ENCODE measurements at places on chromosomes 7 and 10.
A peak's percentile ranks its signal among the peaks of the same experiment; 100 is the strongest.

- no peak for DNase-seq
Measured at GRCh38 chr7:114644455-114644854, 229.8 kb downstream of the FOXP2 start.

GRCh38 chr10:106252541-106252940 is 912.0 kb downstream of the SORCS1 start:
- no peak for DNase-seq

- DNase-seq = no peak
Measured at GRCh38 chr7:117205873-117206272, 117.0 kb downstream of the WNT2 start.

- no peak for DNase-seq
Measured at GRCh38 chr10:82377608-82378007, 502.6 kb downstream of the NRG3 start.

GRCh38 chr10:34526758-34527730 is 288.1 kb downstream of the PARD3 start:
- no peak for DNase-seq

DNA sequence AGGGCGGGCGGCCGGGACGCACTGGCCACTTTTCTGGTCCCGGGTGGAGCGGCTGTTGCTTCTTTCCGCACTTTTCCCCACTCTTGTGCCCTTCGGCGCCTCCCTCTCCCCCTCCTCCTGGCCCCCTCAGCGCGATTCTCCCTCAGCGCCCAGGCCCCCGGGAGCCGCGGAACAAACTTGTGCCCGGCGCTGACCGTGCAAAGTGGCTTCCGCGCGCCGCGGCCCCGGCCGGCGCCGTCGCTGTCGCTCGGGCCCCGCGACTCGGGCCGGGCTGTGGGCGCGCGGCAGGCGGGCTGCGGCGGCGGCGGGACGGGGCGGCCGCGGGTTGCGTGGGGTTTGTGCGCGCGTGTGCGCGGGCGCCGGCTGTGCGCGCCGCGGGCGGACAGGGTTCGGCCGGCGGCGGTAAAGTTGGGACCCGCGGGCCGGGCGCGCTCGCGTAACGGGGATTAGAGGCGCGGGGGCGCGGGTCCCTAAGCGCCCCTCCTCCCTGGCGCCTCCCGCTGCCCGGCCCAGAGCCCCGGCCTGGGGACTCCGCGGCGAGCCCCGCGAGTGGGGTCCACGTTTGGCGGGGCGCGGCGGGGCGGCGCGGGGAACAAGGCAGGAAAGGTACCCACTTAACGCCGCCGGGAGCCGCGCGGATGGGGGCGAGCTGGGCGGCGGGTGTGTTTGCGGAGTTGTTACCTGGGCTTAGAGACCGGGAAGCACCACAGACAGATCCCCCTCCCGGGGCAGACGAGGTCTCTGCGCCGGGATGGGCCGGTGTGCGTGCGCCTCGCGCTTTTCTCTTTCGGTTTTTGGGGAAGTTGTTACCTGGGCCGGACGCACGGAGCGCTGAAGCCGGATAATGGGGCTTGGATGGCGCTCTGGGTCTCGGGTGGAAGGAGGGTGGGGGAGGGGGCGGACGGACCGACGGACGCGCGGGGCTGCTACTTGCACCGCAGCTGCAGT is 860 bp downstream of the ZEB1 start:
- no peak for DNase-seq

- no peak for DNase-seq
Measured at GRCh38 chr10:97547962-97548361, 24.6 kb upstream of the ANKRD2 start.

DNA sequence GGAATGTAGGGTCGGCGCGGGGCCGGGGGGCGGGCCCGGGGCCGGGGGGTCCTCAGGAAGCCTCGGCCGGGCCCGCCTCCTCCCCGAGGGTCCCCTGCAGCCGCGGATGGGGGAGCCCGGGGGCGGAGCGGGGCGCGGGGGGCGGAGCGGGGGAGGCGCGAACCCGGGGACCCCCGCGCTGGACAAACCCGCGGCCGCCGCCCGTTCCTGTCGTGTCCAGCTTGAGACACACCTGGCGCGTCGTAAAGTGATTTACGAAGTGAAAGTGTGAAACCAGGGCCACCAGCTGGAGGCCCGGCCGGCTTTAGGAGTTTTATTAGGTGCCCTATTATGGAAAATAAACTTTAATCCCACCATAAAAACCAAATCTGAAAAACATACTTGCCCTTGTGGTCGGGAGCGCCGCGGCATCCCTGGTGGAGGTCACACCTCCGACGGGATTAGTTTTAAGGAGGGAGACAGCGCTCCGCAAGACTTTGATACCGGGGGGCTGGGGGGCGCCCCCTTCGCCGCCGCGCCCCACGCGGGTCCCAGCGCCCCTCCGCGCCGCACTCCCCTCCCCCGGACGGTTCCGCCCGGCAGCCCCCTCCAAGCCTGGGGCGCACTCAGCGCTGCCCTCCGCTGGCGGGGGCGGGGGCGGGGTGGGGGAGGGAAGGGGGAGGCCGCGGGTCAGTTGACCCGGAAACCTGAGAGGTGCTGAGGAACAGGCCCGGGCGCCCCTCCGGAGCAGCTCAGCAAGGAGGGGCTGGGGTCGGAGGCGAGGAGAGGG is 10.3 kb downstream of the MNX1 start:
- no peak for DNase-seq

DNA sequence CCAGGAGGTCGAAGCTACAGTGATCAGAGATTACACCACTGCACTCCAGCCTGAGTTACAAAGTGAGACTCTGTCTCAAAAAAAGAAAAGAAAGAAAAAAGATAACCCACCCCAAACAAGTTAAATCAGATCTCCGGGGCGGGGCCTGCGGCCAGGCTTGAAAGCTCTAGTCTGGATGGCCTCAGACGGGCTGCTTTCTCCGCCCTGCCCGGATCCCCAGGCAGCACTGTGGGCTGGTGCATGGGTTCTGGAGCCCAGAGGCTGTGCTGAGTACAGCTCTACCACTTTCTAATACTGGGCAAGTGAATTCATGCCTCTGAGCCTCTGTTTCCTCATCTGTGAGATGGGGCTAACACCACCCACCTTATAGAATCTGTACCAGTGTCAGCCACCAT is 83.7 kb downstream of the ZMIZ1 start:
- no peak for DNase-seq

DNA sequence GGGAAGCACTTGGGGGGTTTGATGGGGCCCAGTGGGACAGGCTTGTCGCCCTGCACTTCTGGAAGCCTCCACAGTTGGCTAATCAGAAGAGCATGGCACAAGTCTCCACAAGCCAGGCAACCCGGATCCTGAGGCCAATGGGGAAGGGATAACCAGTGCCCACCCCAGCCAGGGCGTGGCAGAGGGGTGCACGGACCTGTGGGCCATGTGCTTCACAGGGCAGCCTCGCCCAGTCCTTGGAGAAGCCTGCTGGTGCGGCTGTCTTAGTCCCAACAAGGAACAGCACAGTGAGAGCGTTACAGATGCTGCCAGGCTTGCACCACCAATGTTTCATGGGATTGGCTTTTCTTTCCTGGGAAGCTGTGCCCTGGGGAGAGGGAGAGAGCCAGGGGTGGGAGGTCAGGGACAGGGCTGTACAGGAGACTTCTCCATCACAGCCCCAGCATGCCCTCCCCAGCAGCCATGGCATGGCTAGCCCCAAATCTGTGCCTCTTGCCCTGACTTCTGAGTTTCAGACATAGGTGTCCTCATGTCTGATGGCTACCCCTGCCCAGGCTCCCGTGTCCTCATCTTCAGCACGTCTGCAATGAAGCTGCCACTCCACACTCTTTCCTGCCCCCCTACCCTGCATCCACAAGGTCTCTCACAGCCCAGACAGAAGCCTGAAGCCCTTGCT is 116.0 kb downstream of the PTPN20 start:
- no peak for DNase-seq

GRCh38 chr7:139505563-139505962 is 17.9 kb upstream of the CLEC2L start:
- no peak for DNase-seq

GRCh38 chr7:15507708-15508107 is 54.1 kb downstream of the AGMO start:
- DNase-seq = no peak

- DNase-seq = no peak
Measured at GRCh38 chr10:80410578-80411145, 2.3 kb downstream of the PRXL2A start.

DNA sequence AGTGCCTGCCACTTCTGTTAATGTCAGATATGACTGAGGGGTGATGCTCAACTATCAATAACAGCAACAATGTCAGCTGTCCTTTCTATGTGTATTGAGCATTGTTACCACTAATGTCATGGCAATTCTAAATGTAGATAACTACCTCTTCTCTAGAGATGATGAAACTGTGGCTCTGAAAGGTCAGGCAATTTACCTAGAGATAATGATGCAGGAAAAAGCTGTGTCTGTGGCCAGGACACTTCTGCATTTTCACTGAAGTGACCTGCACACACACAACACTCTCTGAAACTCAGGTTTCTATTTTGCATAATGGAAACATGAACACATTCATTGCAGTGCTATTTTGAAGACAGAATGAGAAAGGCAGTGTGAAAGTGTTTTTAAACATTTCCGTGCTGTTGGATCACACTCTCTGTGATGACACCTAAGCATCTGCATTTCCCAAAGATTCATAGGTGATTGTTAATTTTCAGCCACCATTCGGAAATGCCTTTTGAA is 148.2 kb downstream of the KCND2 start:
- no peak for DNase-seq

- DNase-seq = no peak
Measured at GRCh38 chr7:90607196-90607595, 11.1 kb downstream of the CDK14 start.

GRCh38 chr7:149248777-149249176 is 9.3 kb downstream of the ZNF212 start:
- DNase-seq = peak; percentile 42

GRCh38 chr7:22617166-22617565 is 109.8 kb upstream of the IL6 start:
- DNase-seq = no peak

GRCh38 chr10:113177936-113178335 is 227.9 kb downstream of the TCF7L2 start:
- no peak for DNase-seq

DNA sequence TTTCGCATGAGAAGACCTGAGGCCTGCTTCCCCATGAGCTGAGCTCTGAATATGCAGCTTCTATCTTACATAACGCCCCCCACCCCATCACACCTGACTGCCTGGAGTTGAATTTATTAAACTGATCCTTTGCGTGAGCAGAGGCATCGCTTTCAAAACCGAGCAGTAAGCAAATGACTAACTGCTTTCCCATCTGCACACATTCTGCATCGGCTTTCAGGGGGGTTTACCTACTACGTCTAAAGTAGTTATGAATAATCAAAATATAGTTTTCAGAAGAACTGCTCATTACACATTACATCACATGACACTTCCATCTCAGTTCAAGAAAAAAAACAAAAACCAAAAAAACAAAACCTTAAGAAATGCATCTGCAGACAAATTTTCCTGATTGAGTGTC is 54.7 kb upstream of the EGR2 start:
- no peak for DNase-seq

GRCh38 chr10:132865171-132865631 is 77.2 kb downstream of the CFAP46 start:
- DNase-seq = no peak

- peak; percentile 54 for DNase-seq
Measured at GRCh38 chr10:89645742-89646172, 715 bp upstream of the PANK1 start.

- peak; percentile 49 for DNase-seq
Measured at GRCh38 chr10:112996462-112996861, 46.4 kb downstream of the TCF7L2 start.

GRCh38 chr7:148153616-148154284 is 436.8 kb upstream of the C7orf33 start:
- DNase-seq = no peak

- DNase-seq = no peak
Measured at GRCh38 chr10:89377705-89378637, at the start of gene IFIT1B. IFIT1B (plus strand) TSS chr10:89378056; CDS start chr10:89378136, 80 bp downstream.

DNA sequence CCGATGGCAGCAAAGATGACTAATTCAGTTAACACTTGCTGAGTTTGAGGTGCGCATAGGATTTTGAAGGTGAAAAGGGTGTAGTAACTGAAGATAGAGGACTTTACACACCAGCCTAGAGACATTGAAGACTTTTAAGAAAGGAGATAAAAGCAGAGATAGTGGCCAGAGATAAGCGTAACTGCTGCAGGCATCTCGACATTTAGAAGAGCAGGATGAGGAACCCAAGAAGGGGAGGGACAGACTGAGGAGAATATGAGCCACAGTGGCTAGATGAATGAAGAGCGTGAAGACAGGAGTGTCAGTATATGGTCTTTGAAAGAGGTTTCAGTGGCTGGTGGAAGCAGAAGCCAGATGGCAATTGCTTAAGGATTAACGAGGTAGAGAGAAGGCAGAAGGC is 71.6 kb downstream of the CELF2 start:
- peak; percentile 9 for DNase-seq

DNA sequence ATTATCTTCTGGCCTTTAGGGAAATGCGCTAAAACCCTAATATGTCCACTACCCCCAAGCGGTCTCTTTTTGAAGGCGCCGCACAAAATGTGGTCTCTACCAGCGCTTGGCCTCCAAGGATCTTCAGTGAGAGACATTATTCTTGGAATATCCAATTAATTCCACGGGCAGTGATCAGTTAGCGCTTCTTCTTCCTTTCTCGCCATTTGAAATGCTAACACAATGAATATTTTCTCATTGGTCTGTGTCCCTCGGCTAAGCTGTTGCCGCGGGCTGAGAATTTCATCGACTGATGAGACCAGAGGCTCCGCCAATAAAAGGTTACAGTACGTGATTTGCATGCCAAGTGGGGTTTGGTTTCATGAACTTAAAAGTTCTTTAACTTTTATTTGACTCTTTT is 169.8 kb downstream of the TCF7L2 start:
- no peak for DNase-seq

DNA sequence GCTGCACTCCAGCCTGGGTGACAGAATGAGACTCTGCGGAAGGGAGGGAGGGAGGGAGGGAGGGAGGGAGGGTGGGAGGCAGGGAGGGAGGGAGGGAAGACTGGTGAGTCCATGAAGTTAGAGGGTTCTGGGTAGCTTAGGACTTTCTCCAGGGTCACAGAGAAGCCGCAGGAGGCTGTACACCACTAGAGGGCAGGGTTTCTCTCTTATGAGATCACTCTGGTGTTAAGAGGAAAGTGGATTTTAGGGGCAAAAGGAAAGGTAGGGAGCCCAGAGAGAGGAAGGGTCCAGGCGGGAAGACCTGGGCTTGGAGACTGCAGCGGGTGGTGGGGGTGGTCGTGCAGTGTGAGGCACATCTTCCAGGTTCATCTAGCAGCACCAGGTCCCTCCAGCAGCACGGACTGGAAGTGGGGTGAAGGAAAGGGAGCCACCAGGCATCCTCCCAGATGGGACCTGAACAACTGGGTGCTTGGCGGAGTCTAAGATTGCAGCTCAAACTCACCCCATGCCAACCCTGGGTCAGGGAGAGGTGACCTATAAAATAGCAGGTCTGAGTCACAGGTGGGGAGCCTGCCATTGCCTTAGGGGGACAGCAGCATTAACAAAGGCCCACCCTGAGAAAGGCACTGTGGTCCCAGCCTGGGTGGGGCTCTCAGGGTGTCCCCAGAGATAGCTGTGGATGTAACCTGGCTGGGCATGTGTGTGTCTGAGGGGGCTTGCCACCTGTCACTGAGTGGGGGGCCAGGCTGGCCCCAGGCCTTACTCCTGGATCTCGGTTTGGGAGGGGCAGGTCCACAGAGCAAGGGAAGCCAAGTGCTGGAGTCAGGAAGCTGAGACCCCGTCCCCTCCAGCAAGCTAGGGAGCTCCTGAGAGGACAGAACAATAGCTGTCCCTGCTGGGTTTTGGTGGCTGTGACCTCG is 48.5 kb upstream of the SLC29A3 start:
- DNase-seq = peak; percentile 68

Data from MV-4-11 (cell line).